ENCODE measurements at places on chromosomes 6 and 20. TPM values are rescaled to one million over a fixed set of nuclear protein-coding genes. Genes with fewer than 3 reads are reported as not detected.

The STMND1 gene
- not detected for total RNA-seq

GRCh38 chr6:41372832-41373626 is 37.6 kb downstream of the NCR2 start:
- DNase-seq = no peak

The RUNX2 gene
- 5.1 TPM for total RNA-seq

The C20orf202 gene
- total RNA-seq = not detected

DNA sequence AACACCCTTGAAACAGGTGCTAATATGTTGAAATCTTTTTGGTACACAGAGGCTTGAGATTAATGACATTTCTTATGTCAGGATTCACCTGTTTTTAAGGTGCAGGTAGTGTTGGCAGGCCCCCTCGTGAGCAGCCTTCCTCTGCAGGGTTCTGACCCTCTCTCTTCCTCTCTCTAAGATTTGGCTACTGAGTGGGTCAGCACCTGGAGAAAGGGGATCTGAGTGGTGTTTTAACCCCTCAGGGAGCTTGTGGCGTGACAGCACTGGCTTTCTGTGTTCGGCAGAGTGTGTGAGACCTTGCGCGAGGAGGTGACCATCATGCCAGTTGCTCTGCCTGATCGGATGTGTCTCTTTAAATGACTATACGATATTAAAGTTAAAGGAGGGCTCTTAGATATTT is 37.1 kb downstream of the HIVEP1 start:
- DNase-seq = no peak

The OR2H1 gene
- not detected for total RNA-seq

The CFAP61 gene
- total RNA-seq = not detected

- DNase-seq = no peak
These were observed 46.1 kb downstream of the TBX18 start for GRCh38 chr6:84718038-84718955.

The RNF182 gene
- total RNA-seq = not detected

DNA sequence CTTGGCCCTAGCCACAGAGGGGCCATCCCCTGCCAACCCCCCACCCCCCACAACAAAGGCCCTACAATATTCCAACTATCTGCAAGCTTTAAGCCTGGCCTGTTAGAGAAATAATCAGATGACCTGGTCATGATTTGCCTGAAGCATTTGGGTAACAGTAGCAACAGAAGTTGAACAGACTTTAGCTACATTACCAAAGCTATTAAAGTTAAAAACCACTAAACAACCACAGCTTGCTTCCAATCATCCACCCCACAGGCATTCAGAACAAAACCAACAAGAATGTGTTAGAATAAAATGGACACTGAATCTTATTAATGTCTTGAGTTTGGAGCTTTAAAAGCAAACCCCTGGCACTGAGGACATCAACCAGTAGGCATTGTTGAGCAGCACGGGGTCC is 250.9 kb downstream of the LRFN2 start:
- DNase-seq = no peak

The PDE7B gene
- total RNA-seq = not detected

DNA sequence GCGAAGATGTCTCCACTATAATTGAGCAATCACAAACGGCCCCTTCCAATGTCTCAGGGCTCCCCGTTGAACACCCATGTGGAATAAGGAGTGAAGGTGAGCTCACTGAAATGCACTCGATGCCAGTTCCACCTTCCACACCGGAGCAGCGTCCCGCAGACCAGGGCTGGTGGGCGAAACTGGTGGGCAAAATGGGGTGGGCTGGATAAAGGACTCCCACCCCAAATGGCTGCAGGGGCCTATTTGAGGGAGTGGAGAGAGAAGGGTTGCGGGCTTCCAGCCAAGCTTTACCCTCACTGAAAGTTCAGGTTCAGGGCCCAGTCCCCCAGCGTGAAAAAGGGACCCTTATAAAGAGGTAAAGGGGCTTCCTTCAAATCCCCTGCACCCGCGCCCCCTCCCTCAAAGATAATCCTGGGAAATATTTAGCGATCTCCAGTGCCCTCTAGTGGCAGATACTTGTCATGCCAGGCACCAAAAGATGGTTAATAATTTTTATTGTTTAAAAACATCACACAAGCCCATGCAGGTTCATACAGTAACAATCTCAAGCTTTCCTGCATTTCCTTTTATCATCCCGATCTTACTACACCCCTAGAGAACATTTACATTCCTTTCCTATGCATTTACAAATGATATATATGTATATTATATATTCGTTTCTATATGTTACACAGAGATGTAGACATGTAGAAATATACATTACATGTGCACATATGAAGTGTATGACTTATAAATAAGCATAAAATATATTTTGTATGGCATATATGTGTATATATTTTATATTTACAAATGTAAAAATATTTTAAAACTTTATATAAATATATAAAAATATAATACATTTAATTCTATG is 58.2 kb upstream of the NKX2-2 start:
- DNase-seq = peak; percentile 40

- no peak for DNase-seq
These were observed 54.8 kb upstream of the AKIRIN2 start for GRCh38 chr6:87756858-87757257.

DNA sequence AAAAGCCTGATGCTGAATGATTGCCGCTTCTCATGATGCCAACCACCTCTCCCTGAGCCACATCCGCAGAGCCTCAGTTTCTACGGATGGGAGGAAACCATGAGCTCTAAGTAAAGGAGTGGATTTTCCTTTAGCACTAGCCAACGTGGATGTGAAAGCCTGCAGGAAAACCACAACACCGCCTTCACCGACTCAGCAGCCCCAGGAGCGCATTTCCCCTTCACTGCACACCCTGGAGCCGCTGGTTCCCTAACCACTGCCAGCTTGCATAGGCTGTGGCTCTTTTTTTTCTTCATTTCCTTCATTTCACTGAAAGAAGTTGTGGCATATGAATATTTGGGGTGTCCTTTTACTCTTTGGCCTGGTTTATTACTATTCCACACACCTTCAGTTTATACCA is 50.5 kb upstream of the SSTR4 start:
- no peak for DNase-seq

GRCh38 chr6:108117427-108118358 is 43.2 kb upstream of the OSTM1 start:
- peak; percentile 26 for DNase-seq

GRCh38 chr6:15949982-15950381 is 178.9 kb upstream of the MYLIP start:
- peak; percentile 19 for DNase-seq

DNA sequence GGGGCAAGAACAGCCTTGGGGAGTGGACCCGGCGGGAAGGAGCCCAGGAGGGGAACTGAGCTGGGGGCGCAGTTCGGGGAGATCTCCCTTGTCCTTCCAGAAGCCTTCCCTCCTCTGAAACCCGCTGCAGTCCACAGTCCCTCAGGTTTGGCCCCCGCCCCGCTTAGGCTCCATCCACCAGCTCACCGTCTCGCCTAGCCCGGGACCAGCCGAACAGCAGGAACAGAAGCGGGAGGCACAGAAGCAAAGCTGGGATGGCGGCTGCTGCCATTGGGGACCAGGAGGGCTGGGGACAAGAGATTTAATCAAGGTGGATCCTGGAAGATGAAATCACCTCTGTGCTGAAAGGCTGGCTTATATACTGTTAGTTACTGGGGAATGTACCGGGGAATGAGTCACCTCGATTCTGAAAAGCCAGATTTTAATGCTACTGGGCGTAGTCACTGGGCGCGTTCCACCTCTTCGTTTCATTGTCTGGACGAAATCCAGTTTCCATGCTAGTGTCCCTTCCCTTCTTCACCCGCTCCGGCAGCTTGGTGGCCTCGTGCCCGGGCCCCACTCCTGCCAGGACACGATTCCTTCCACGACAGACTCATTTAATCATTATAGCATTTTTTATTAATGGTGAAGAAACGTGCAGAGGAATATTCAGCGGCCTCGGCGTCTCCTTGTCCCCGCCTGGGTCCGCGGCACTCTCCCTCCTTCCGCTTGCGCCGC is at the start of gene RAET1L:
RAET1L (minus strand) TSS at position 332 of the 717 bp plus-strand sequence; CDS start at position 271, 61 bp downstream.
- peak; percentile 86 for DNase-seq

DNA sequence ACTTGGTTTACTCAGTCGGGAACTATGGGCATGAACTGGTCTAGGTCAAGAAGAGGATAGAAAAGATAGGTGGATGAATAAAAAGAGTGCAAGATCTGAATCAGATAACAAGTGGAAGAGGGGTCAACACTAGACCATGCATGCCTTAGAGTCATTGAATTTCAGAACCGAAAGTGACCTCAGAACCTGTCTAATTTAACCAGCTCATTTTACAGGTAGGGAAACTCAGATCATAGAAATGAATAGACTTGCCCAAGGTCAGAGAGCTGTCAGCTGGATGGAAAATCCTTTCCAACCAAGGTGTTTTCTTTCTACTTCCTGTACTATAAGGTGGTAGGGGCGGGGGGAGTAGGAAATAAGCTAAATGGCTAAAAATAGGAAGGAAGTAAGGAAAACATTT is 121.4 kb upstream of the ADGRF1 start:
- DNase-seq = no peak

- peak; percentile 86 for DNase-seq
These were observed 267.7 kb upstream of the FOXQ1 start for GRCh38 chr6:1044040-1044836.

DNA sequence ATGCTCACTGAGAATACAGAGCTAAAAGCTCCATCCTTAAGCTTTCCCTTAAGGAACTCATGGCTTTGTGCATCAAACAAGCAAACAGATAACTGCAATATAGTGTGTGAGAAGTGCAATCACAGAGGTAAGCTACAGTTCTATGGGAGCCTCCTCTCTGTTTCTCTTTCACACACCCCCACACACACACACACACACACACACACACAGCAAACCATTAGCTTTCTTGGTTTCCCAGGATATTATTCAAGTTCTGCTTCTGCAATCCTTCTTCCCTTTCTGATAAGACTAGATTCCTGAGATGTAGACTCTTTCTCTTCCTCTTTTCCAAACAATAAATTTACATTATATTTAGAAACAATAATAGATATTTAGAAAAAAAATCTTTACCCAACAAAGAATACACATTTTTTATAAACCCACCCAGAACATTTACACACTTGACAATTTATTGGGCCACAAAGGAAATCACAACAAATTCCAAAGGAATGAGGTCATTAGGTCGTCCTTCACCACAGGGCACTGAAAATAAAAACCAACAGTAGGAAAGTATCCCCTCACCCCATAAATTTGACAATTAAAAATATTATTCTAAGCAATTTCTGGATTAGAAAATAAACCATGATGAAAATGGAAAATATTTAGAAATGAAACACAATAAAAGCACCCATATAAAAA is 9.3 kb upstream of the GFOD1 start:
- no peak for DNase-seq

GRCh38 chr6:161162722-161163121 is 111.1 kb downstream of the AGPAT4 start:
- DNase-seq = no peak

GRCh38 chr20:50728981-50729874 is 2.2 kb upstream of the PARD6B start:
- DNase-seq = peak; percentile 97

The E2F3 gene
- total RNA-seq = 4.2 TPM

- DNase-seq = no peak
These were observed 559.6 kb downstream of the KIF16B start for GRCh38 chr20:16013631-16014030.

The TOX2 gene
- 0.18 TPM for total RNA-seq

GRCh38 chr20:49006446-49006980 is 39.6 kb upstream of the CSE1L start:
- DNase-seq = no peak

- no peak for DNase-seq
These were observed 9.1 kb downstream of the BANF2 start for GRCh38 chr20:17708675-17709360.

- no peak for DNase-seq
These were observed 404.1 kb downstream of the CDH4 start for GRCh38 chr20:61656198-61656597.

DNA sequence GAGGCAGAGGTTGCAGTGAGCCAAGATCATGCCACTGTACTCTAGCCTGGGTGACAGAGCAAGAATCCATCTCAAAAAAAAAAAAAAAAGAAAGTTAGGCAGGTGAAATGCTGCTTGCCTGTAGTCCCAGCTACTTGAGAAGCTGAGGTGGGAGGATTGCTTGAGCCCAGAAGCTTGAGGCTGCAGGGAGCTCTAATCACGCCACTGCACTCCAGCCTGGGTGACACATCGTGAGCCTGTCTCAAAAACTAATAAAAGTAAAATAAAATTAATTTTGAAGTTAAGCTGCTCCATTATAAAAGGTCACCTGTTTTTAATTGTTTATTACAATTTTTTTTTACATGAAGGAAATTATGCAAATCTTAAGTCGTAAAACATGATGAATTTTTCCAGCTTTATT is 23.2 kb upstream of the SAMHD1 start:
- no peak for DNase-seq

DNA sequence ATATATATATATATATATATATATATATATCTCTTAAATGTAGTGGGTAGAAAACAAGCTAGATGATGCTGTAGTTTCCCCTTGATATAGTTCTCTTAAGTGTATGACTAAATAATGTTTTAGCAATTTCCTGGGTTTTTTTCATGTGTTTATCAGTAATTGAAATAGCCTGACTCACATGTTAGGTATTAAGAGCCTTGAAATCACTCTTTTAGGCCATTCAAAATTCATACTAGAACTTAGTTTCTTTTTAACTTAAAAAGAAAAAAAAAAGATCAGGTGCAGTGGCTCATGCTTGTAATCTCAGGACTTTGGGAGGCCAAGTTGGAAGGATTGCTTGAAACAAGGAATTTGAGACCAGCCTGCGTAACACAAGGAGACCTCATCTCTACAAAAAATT is 44.1 kb downstream of the NKX2-4 start:
- no peak for DNase-seq

DNA sequence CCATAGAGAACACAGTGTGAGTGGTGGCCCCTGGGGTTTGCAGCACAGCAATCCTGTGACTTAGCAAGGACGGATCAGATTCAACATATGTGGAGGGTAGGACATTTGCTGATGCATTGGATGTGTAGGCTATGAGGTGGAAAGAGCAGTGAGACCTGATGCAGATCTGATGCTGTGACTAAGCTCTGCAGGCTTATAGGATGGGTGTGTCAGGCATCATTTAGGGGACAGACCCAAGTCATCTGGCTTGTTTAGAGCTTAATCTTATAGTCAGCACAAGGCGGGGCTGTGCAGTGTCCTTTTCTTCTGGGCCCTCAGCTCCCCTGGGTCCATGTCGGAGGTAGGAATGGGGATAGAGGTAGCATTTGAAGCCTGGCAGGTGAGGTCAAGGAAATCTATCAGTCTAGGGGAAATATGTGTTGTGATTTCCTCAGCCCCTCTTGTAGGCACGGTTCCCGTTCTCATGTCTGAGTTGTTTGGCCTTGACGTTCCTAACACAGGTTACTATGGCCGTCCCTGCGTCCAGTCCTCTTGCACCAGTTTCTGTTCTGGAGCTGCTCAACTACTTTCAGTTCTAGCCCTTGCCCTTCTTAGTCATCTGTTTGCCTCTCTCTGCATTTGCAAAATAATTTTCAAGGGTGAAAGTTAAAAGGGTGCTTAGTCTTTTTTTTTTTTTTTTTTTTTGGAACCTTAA is 15.6 kb upstream of the MAPRE1 start:
- DNase-seq = no peak

The ADGRB3 gene
- not detected for total RNA-seq

- DNase-seq = no peak
These were observed 71.9 kb upstream of the HTR1B start for GRCh38 chr6:77535172-77535571.

GRCh38 chr6:35972471-35973367 is 51.7 kb downstream of the SLC26A8 start:
- peak; percentile 34 for DNase-seq

The AHI1 gene
- total RNA-seq = 5.1 TPM

The PBOV1 gene
- total RNA-seq = not detected

Measured in HT-29 (cell line).